ENCODE measurements at places on chromosomes 6 and 20.

DNA sequence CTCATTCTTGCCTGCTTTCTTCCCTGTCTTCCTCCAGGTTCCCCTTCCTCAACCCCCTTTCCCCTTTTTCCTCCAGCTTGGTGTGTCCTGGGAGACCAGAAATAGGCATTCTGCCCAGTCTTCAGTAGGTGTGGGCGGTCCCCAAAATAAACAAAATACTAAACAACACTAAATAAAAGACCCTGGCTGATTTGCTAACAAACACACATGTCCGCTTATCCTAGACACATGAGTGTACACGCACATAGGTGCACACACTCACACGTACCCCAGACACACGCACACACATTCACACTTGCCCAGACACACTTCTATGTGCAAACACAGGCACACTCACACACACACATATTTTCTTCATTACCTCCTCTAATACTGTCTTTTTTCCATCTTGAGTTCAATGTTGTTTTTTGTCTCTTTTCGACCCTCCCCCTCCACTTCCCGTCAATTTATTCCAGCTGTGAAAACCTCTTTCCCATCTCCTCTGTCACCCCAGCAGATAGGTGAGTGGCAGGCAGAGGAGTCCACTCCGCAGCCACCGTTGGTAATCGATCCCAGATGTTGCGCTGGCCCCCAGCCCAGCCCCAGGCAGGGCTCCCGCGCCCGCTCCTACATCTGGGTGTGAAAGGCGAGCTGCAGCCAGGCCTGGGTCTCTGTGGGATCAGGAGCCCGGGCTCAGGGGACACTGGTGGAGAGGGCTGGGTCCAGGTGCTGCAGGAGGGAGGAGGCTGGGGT is 56.9 kb upstream of the FOXP4 start:
- DNase-seq = no peak

DNA sequence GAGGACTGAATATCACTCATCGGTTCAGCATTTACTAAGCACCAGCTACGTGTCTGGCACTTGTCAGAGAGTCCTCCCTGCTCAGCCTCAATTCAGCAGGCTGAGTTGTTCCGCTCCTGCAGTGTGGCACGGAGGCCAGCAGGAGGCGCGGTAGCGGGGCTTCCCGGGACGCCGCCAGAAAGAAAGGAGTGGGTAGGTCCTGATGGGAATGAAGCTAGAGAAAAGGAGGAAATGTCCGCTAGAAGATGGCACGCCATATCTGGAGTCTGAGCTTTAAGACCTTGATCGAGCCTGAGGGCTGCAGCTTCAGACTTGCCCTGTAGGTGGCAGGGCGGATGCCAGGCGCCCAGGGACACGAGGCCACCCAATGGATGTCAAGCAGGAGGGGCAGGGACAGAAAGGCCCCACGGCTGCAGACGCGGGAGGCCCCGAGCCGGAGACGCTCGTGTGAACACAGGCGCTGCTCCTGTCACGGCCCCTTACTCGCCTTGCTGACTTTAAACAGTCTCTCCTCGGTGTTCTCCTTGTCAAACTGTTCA is 18.7 kb downstream of the SERPINB6 start:
- peak; percentile 42 for DNase-seq

DNA sequence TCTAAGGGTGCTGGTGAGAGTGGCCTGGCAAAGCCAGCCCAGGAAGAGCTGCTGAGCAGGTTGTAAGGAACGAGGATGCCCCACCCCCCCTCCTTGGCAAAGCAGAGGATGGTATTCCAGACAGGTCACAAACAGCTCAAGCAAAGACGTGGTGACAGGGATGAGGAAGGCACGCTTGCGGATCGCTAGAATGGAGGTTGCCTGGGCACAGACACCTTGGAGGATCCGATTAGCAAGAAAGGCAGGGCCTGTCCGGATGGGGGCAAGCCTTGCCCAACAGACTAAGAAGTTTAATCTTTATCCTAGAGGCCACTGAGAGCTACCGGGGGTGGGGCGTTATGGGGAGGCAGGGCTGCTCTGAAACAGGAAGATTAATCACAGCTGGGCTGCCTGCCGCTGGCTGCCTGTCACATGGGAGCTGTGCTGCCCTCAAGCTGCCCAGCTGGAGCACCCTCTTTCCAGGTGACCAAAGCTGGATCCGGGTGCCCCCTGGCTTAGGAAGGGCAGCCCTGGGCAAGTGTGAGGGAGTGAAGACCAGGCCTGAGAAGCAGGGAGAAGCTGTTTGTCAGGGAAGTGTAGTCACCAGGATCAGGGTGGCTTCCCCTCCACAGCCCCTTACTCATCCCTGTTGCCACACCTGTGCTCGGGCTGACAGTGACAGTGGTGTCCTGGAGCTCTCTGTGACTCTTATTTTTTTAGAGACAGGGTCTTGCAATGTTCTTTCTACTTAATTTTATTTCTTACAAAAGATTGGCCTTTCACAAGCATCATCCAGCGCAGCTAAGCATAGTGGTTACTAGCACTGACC is 9.1 kb upstream of the MAPK13 start:
- DNase-seq = no peak

GRCh38 chr6:119077643-119078375 is 655 bp downstream of the FAM184A start:
- no peak for DNase-seq

GRCh38 chr6:29598172-29598747 is 13.3 kb downstream of the OR2H2 start:
- DNase-seq = no peak

- no peak for DNase-seq
Observed at GRCh38 chr6:125149256-125150144, 4.1 kb upstream of the TPD52L1 start.

DNA sequence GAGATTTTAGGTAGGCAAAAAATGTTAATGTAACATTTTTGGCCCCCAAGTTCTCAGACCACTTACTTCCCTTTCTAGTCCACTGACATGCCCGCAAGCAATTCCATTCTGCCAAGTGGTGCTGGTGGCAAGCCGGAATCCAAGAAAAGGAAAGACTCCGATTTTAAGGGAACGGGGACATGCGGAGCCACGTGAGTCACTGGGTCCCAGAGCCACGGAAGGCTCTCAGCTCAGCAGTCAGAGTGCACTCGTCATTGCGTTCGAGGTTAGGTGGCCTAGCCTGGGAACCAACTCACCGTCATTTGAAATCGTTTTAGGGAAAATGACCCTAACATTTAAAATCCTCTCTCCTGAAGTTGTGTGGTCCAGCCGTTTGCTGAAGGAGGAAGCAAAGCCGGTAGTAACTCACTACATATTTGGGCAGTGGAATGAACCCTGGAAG is 711 bp upstream of the SIRT5 start:
- DNase-seq = no peak

DNA sequence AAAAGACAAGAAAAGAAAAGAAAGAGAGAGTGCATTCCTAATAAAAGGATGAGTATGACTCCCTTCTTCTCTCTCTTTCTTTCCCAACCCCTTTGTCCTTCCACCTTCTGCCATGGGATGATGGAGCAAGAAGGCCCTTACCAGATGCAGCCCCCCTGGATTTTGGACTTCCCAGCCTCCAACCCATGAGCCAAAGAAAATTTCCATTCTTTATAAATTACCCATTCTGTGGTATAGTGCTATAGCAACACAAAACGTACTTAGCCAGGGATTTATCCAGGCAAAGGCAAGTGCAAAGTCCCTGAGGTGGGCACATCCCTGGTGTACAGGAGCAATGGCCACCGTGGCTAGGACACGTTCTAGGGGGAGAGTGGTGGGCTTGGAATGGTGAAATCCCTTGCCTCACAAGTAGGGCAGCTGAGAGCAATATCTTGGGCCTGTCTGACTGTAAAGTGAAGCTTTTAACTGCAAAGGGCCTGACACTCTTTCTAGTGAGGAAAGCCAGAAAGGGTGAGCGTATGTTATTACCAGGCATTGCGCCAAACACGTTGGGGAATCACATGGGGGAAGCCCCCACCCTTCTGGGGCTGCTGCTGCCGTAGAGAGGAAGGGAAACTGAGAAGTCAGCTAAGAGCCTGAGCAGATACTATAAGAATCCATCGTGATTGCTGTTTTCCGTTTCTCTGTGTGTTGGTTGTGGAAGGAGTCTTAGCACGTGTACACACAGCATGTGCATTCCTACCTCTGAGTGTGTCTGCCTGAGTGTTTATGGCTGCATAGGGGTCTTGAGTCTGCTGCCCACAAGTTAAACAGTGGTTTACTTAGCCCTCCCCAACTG is 50.7 kb upstream of the SIRPA start:
- no peak for DNase-seq

DNA sequence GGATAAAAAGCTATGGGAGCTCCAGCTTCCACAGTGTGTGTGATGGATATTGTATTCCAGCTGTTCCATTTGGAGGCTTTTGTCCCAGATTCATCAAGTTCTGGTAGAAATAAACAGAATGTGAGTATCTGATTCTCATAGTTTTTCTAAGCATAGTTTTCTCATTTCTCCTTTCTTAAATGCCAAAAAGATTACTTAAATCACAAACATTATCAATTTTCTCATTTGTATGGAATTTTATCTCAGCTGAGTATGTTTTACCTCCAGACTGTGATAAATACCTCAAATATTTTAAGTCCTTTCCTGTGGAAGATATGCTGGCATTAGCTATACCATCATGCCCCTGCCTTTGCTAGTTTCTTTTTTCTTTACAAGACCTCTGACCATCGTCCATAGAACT is 767.3 kb downstream of the TFAP2A start:
- DNase-seq = no peak

GRCh38 chr6:43639984-43640800 is 4.6 kb downstream of the MAD2L1BP start:
- no peak for DNase-seq

DNA sequence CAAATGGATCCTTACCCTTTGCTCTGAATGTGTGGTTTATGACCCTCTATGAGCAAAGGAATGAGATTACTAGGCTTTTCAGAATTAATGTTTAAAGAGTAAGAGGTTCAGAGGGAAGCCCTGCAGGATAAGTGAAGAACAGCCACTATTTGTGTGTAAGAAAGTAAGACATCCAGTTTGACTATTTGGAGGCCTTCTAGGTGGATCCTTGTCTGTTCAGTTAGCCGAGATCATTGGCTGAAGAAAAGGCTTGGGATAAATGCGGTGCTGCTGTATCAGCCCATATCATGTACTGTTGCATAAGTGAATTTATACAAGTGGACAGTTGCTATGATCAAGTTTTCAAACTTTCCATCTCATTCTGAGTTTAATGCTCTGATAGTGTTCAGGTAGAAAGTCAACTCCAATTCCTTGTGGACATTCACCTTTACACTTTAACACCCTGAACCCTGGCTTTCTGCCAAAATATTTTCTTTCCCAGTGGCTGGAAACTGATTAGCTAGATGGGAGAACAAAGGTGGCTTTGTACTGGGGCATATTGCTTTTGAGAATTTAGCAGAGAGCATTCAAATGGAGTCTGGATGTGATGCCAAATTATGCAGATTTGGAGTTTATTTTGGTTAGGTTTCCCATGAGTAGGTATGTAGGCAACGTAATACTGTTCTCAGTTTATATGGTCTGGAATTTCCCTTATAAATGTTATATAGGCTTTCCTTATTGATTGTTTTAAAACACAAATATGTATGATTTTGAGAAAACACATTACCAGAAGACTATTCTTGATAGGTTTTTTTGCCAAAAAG is 15.0 kb downstream of the PARD6B start:
- no peak for DNase-seq

DNA sequence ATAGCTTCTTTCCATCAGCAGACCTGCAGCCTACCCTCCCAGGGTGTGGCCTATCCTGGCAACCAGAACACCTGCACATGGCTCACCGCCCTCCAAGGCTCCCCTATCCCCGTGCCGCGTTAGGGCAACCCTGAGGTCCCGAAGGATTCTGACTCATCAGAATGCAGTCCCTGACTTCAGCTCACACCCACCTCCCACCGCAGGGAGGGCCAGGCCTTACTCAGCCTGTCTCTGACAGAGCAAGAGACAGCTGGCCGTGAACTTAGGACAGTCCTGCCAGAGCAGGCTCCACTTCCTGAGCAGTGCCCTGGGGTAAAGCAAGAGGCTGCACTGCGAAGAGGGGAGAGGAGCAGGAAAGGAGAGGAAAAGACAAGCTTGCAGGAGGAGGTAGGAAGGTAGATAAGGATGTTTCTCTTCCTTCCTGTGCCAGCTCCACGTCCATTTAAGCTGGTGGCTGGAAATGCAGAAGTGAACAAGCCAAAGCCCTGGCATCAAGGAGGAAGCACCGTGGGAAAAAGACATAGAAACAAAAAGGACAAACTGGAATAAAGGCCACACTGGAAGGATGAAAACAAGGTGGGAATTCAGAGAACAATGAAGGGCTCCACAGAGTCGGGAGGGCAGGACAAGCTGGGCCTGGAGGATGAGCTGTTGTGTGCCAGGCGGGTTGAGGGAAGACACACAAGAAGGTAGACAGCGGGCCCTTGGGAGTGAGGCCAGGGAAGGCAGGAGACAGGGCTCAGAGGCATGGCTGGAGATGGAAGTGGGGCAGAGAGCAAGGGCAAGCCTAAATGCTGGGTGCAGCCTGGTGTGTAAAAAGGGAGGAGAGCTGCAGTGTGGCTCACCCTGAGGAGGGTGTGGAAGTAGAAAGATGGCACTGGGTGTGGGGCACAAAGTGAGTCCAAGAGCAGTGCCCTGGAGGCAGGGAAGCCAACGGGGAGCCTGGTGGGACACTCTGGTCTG is 102.7 kb downstream of the SLC23A2 start:
- no peak for DNase-seq

- DNase-seq = no peak
Observed at GRCh38 chr20:48957053-48957481, 35.6 kb downstream of the ARFGEF2 start.

DNA sequence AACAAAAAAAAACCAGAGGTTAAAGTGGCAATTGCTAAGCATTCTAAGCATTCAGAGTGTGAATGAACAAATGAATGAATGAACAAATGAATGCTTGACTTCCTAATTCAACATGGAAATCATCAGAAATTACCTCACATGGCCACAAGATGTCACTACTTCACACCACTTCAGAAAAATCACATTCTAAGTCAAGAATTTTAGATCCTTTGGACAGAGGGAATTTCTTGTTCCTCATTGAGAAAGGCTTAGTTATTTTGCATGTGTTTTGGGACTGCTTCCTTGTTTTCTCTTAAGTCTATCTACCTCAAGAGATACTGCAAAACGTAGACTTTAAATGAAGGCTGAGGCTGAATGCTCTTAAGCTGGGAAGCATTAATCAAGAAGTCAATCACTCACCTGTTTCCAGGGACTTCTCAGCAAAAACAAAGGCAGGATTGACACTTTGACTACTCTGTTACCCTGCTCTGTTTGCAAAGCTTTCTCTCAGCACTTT is 120.2 kb downstream of the MBOAT1 start:
- DNase-seq = no peak

DNA sequence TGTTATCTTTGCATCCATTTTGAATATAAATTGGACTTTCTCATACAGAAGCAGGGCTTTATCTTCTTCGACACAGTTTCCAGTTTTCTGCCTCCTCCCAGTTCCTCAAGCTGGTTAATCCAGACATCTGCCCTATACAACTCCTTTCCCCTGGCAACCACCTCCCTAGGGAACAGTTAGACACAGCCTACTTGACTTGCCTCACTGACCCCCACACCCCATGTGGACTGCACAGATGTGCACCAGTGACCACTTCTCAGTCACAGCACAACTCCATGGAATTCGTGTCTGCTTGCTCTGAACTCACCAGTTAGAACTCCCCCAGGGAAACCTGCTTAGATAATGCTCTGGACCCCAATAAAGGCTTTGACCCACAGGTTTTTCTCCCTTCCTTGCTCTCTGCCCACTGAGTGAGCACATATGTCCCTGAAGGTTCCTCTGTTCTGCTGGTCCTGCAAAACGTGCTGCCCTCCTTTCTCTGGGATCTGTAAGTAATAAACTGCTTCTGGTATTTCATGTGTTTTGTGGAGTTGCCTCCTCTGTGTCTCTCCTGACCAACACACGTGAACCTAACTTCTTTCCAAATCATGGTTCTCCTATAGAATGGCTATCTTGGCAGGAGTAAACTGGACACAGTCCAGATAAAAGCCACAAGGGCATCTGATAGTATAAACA is 351.2 kb downstream of the CD83 start:
- no peak for DNase-seq

- DNase-seq = no peak
Observed at GRCh38 chr6:84392261-84392660, 164.8 kb upstream of the CEP162 start.
